Jurkat, Clone E6-1 (cell line): ENCODE measurements at places on chromosomes 7 and 10.

- no peak for DNase-seq
Observed at GRCh38 chr7:94649450-94649849, 6.5 kb downstream of the SGCE start.

- DNase-seq = no peak
Observed at GRCh38 chr7:23266918-23267317, 20.3 kb downstream of the GPNMB start.

- DNase-seq = no peak
Observed at GRCh38 chr10:1465993-1466764, 271.1 kb downstream of the ADARB2 start.

DNA sequence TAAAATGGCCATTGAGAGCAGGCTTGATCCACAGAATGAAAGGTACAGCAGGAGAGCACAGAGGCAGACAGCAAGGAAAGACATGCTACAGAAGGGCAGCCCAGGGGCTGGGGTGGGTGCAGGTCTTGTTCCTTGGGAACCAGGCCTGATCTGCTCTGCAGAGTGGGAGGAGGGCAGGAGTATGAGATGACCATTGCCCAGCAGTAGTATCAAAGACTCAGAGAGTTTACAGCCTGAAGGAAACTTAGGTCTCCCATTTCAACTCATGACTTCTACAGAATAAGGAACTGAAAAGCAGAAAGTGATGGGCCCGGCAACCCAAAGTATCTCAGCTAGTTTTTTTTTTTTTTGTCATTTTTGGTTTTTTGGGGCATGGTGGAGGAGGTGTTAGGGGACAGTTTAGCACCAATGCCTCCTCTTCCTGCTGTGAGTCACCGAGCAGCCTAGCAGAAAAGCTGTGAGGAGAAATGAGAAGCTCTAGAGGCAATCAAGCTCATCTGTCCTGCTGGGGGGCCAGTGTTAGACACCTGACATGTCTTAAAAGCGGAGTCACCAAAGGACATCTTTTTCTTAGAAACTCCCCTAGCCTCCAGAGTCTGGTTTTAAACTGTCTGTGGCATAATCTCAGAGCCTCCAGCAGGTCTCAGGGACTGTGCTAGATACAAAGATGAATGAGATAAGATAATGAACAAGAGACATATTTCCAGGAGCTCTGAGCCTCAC lies 34.3 kb upstream of the HERPUD2 start:
- no peak for DNase-seq

- peak; percentile 56 for DNase-seq
Observed at GRCh38 chr7:144812379-144813283, 23.2 kb downstream of the TPK1 start.

DNA sequence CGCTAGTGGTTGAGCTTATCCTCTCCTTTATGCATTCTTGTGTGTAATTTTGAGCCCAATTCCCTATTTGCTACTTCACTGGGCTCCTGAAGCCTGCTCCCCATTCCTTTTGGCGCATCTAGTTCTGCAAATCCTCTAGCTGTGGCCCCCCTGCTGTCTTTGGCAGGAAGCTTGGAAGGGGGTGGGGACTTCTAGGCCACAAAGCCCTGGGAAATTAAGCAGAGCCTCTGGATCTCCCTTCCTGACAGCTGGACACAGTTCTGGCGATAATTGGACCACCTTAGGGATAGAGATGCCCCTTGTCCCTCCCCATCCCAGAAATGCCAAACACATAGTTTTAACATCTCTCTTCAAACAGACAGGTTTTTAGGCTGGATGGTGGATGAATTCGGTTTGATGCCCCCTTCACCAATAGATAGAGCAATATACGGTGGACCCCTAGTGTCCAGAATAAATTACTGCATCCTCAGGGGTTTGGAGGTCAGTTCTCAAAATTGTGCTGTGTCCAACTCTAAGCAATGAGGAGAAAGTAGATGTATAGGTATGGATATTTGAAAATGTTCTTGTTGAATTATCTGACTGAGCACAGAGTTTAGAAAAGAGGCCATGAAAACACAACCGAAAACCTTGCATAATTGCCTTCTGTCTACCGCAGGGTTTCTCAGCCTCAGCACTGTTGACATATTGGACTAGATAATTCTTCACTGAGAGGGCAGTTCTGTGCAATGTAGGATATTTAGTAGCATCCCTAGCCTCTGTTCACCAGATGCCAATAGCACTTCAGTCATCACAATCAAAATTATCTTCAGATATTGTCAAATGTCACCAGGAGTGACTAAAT lies 75.5 kb downstream of the PAPSS2 start:
- peak; percentile 15 for DNase-seq

DNA sequence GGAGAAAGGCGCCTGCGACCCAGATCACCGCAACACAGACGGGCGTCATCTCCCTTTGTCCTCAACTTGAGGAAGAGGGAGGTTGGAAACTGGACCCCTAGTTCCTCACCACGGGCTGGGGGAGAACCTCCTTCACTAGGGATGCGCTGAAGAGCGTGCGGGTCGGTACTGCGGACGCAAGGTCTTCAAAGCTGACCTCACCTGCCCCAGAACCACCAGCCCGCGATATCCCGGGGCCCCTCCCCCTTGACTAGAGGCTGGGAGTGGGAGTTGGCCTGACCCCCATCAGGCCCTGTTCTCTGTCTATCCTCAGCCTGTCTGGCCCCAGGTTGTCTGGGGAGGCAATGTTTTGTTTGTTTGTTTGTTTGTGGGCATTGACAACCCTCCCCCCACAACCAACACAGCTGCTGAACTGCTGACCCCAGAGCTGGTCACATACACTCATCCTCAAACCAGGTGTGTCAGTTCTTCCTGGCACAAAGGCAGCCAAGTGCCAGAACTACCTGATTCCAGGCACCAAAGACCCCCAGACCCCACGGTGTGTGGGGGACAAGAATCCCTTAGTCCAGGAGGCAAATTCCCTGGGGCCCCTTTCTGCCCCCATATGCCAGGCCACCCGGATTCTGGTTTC lies 2.9 kb downstream of the NPM3 start:
- DNase-seq = no peak

GRCh38 chr7:128137181-128137580 lies 103.9 kb upstream of the LEP start:
- DNase-seq = no peak

GRCh38 chr7:123581162-123581459 lies 20.5 kb upstream of the ASB15 start:
- DNase-seq = no peak

DNA sequence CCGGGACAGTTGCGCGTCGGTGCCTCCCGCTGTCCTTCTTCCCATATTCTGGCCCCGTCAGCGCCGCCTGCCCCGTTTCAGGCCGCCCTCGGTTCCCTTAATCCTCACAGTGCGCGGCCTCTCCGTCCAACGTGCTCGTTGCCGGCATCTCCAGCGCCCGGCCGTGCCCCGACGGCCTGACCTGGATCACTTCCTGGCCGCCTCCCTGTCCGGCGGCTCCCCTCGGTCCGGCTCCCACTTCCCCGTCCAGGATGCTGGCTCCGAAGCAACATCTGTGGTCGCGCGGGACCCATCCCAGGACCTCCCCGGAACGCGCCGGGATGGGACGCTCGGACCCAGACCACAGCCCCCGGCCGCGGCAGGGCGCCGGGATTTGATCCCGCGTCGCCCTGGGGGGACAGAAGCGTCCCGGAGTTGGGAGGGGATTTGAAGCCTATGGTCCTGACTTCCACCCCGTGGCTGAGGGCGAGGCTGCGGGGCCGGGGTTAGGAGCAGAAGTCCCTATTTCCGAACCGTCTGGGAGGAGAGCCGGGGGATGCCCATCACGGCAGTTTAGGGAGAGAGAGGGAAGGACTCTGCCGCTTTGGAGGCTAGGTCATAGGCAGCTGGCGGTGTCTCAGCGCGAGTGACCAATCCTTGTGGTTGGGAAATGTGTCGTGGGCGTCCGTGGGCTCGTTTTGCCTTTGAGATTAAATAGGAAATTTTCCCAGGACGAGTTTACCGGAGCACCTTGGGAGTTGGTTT lies 53.8 kb downstream of the KCTD7 start:
- no peak for DNase-seq

DNA sequence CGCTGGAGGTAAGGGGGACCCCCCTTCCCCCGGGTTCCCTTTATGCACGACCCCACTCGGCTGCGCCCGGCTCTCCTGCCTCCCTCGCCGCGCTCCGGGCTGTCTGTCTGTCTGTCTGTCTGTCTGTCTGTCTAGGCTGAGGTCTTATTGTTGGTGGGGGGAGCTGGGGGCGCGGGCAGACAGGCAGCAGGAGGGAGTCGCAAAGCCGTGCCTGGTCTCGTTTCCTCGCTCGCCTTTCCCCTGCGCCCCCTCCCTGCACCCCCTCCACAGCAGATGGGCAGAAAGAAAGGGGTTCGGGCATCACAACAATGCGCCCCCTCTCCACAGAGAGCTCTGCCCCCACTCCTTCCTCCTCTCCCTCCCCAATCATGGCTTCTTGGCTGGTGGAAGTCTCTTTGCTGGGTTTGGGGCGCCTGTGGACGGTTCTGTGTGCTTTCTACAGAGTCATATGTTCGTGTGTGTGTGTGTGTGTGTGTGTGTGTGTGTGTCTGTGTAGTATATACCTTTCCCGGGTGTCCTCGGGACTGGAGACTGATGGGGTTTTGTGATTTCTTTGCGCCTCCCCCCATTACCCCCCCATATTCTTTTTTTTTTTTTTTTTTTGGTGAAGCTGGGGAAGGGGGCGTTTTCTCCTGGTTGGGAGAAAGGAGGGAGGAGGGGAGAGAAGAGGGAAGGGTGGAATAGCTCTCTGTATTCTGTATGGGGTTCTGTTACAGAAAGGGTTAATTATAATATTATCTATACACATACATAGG lies 1.9 kb downstream of the AUTS2 start:
- no peak for DNase-seq

- DNase-seq = no peak
Observed at GRCh38 chr10:47039562-47039913, 128.3 kb downstream of the PTPN20 start.
